ENCODE measurements at places on chromosomes 5 and 9.

- DNase-seq = no peak
Observed at GRCh38 chr5:107655831-107656230, 14.9 kb downstream of the EFNA5 start.

DNA sequence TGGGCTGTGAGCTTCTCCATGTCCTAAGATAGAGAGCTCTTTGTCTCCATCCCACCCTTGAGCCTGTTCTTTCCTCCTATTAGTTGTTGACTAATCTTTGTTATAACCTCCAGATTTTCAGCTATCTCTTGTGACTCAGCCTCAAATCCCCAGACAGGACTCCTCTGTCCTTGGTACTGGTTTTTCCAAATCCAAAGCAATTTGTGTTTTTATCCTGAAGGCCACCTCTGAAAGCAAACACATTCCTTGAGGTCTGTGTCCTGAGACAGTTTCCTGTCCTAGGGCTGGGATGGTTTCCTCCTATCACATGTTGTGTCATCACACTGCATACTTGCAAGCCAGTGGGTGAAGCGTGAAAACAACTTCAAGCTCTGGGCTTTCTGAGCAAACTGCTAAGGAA is 8.5 kb downstream of the TNC start:
- DNase-seq = no peak

DNA sequence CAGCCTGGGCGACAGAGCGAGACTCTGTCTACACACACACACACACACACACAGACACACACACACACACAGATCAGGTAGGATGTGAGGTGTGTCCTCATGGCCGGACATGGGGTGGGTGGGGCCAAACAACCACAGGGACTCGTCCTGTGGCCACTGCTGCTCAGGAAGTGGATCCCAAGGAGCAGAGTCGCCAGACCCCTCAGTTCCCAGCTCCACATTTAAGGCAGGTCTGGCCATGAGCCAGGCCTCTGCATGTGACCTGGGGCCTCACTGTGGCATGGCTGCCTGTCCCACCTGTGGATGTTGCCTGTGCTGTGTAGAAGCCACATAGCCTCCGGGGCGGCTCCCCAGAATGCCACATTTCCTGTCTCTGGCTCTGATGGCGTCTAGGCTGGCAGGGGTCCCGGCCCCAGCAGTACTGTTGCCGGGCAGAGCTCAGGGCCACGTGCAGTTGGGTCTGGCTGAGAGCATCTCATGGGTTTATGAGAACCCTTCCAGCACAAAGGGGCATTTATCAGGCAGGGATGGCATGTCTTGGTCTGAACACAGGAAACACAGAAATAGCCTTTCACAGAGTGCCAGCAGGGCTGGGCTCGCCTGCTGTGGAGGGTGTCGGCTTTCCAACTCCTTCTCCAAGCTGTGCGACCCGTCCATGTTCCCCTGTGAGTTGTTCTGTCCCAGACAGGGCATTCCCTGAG is 9.9 kb upstream of the NINJ1 start:
- no peak for DNase-seq

DNA sequence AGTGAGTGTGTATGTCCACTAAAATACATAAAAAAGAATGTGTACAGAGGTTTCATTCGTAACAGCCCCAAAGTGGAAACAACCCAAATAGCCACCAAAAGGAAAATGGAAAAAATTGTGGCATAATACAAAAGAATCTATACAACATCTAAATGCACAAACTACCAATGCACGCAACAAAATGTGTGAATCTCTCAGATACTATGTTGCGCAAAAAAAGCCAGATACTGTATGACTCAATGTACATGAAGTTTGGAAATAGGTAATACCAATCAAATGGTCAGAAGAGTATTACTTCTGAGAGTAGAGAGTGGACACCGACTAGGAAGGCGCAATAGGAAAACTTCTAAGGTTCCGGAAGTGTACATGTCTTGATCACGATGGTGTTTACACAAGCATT is 2.4 kb downstream of the XPA start:
- no peak for DNase-seq

- no peak for DNase-seq
Observed at GRCh38 chr9:115046824-115047223, 71.1 kb downstream of the TNC start.

DNA sequence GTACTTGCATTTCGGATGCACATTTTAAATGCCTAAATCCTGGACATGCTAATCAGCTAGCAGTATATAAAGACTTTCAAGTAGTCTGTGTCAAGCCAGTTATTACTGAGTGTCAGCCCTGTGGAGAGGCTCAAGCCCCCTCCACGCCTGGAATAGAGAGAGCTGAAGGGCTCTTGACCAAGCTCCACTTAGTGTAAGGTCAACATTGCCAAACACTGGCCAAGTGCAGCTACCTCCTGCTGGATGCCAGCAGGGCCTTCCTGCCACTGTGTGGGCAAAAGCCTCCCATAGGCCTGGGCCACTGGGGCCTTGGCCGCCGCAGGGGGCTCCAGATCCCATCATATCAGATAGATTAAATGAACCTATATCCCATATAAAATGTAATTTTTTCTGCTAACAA is 239.4 kb upstream of the PANK3 start:
- no peak for DNase-seq

DNA sequence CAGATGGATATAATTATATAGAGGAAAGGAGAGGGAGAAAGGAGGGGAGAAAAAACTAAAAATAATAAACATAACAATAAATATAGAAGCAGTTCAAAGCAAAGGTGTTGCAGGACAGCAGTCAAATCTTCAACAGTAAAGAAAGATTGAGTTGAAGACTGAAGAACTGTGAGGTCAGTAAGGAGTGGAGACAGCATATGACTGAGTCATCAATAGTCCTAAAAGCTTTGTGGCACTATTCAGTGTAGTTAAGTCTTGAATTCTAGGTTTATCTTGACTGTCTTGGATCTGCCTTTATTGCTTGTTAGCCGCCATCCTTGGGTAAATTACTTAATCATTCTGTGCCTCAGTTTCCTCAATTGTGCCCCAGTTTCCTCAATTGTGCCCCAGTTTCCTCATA is 137.0 kb downstream of the MRPS30 start:
- no peak for DNase-seq

DNA sequence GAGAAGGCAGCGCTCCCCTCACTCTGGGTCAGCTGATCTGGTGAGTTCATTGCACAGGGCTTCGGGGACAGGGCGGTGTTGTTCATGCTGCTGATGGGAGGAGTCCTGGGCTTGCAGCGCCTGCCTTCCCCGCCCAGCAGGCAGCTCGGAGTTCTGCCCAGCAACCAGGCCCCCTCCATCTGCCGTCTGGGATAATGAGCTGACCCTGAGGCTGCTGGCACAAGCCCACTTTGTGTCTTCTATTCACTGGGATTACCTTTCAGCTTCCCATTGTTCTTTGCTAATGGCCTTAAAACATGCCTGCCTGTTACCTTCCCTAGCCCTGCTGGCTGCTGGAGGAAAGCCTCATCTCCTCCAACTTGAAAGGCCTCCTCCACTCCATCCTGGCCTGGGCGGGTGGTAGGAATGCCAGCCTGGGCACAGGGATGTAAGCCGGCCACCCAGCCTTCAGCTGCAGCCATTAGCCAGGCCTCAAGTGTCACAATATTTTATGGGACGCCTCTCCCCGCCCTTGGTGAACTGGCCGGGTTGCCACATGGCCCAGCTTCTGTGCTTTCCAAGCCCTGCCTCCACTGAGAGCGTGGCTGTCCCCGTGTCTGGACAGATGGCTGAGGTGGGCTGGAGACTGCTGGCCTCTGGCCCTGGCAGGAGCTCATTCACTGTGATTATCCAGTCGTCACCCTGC is 70.4 kb downstream of the GADD45G start:
- DNase-seq = no peak

Data from stimulated activated CD4-positive, alpha-beta T cell treated with anti-CD3 and anti-CD28 coated beads, Interleukin-15, amount 100 ng/mL, for 1 hour (primary cell).